Activated CD4-positive, alpha-beta T cell treated with anti-CD3 and anti-CD28 coated beads, Interleukin-2, amount 50 U/mL, for 1 hour (primary cell): ENCODE measurements at places on chromosomes 1 and 21.

DNA sequence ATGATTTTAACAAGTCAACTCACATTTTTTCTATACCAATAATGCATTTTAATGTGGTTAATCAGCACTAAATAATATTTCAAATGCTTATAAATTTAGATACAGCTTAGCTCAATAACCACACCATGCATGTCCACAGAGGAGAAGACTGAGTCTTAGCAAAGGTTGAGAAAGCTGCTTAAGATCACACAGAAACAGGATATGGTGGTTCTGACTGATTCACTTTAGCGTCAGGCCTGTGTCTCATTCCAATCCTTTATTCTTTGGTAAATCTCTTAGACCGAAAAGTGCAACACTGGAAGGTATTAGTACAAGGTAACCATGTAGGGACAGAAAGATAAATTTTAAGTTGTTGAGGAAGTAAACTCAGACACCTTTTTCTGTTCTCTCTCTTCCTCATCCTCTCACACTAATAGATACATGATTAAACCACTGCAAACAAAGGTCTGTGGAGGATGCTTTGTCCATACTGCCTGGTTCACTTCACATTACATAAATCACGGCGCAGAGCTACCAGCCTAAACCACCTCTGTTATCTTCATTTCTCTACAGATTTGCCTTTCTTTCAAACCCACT is 139.0 kb downstream of the DPYD start:
- DNase-seq = no peak

DNA sequence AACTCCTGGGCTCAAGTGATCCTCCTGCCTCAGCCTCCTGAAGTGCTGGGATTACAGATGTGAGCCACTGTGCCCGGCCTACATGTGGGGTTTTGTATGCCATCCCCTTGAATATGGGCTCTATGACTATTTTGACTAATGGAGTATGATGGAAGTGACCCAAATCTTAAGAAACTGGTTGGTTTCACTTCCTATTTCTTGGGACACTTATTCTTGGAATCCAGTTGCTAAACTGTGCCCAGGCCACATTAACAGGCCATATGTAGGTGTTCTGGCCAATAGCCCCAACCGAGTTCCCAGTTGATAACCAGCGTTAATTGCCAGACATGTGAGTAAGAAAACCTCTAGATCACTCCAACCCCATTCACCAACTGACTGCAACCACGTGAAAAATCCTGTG is 36.3 kb upstream of the CLIC4 start:
- DNase-seq = no peak

DNA sequence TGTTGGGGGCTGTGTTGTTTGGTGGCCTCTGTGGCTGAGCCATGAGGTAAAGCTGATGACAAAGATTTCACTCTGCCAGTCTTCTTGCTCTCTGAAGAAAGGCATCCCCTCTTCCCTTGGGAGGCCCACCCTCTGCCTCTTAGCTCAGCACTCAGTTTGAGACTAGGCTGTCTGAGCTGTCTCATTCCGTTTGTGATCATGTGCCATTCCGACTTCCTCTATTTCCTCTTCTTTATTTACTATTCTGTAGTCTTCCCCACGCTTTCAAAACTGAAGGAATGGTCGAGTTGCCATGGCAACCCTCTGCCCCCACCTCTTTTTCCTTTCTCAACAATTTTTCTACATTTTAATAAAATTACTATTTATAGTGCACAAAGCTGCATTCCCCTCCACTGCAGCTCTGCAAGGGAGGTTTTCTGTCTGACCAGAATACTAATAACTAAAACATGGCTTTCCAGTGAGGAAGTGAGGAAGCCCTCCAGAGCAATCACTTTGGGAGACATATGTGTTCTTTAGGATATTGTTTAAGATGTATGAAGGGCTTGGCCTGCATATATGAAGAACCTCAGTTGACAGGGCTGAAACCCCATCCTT is 30.8 kb downstream of the KCNA3 start:
- DNase-seq = no peak

GRCh38 chr1:169473347-169473746 is 12.4 kb downstream of the SLC19A2 start:
- DNase-seq = no peak

DNA sequence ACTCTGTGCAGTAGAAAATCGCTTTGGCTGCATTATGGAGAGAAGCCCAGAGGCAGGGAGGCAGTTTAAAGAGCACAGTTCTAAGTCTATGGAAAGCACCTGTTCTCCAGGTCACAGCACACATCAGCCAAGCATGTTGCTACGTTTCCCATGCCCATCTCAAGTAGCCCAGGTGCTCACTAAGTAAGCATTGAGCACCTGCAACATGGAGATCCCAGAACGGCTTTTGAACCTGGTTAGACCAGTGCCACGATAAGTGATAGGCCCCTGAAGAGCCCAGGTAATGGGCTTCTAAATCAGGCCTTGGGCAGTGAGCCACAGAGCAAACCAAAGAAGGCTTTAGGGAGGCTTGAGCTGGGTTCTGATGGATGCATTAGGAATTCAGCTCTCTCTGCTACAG is 186.2 kb downstream of the C1orf94 start:
- DNase-seq = no peak
